ENCODE measurements at places on chromosomes 6 and 20.

DNA sequence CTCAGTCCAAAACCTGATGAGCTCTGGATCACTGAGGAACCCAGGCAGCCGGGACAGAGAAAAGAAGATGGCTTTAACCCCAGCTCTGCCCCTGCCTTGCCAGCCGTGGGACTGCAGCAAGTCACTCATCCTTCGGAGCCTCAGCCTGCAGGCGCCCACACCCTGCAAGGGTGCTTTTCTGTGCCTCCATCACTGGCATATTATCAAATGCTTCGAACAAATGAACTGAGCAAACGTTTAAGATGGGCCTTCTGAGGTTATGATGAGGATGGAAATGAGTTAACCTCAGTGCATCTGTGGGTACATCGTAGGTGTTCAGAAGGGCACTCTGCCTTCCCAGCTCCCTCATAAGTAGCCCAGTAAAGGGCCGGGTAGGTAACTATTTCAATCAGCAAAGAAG, 79.0 kb downstream of the NFATC2 start:
- no peak for DNase-seq

DNA sequence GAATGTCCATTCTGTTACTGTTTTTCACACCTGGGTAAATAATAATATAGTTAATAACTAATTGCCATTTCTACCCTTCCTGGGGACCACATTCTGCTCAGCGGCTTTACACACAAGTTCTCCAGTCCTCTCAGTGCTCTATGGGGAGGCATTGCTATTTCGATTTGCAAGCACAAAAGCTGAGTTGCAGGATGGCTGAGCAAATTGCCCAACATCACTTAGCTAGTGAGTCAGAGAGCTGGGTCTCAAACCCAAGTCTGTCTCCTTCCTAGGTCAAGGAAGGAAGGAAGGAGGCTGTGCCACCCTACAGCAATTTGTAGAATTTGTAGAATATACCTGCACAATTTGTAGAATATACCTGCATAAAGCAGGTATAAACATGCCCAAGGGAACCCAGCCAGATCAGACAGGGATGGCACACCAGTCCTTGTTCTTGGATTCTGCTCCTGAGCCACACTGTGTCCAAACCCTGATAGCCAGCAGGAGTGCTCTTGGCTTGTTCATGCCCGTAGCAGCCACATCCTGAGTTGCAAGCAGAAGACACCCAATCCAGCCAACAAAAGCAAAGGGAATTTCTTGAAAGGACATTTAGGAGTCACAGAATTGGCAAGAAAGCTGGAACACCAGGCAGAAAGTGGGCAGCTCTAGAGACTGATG, 56.9 kb downstream of the LY86 start:
- DNase-seq = no peak

- peak; percentile 66 for DNase-seq
Observed at GRCh38 chr6:44338228-44339122, 4.0 kb upstream of the SPATS1 start.

DNA sequence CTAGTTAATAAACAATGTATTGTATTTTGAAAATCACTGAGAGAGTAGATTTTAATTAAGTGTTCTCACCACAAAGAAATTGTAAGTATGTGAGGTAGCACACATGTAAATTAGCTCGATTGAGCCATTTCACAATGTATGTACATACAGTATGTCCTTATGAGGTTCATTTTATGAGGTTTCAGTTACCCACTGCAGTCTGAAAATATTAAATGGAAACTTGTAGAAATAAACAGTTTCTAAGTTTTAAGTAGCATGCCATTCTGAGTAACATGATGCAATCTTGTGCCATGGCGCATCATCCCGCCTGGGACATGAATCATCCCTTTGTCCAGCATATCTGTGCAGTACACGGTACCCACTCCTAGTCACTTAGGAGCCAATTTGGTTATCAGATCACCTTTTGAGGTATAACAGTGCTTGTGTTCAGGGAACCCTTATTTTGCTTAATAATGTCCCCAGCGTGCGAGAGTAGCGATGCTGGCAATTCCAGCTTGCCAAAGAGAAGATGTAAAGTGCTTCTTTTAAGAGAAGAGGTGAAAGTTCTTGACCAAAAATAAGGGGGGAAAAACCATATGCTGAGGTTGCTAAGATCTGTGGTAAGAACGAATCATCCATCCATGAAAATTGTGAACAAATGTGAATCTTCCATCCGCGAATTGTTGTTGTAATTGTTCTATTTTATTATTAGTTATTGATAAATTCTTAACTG, 64.7 kb downstream of the KCNS1 start:
- peak; percentile 63 for DNase-seq

DNA sequence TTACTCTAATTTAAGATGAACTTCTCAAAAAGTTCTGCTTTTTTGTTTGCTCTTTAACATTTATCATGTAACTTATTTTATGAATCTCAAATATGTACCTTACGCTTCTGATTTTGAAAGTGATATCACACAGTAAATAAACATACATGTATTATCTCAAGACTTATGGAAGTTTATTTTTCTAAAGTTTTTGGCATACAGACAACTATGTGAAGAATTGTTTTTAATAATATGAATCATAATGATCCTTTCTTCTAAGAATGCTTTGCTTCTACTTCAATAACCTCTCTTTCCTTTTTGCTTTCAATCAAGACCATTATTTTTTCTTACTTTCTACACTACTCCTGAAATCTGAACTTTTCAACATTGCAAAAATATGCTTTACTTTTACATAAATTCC, 816.4 kb downstream of the EYS start:
- no peak for DNase-seq

DNA sequence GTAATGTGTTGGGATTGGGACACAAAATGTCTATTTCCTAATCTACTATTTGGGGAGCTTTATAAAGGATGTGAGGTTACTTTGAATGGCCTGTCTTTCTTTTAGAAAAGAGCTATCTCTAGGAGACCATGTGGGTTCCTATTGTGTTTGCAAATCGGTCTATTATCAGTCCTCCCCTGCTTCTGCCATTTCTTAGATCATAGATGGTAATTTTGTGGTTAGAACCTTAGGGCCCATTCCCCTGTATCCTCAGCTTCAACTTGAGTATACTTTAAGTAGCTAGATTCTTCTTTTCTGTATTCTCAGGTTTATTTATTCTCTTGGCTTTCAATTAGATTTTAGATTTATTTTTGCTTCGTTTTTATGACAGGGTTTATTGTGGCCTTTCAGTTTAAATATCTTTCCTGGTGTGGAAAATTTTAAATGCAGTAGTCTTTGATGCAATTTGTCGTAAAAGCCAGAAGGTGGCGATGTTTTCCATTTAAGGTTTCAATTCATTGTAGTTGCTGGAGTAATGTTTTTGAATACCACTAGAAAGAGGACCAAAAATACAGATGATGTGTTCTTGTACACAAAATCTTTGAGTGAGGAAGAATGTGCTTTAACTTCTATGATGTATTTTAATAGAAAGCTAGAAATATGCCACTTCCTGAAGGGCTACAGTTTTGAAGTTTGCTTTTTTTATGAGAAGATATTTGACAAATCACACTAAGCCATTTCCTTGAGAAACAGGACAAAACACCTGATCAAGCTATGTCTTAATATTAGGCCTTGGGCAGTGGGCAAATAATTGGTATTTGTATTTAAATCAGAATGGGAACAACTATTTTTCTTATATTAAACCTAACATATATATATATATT, 20.3 kb downstream of the TBPL1 start:
- no peak for DNase-seq

DNA sequence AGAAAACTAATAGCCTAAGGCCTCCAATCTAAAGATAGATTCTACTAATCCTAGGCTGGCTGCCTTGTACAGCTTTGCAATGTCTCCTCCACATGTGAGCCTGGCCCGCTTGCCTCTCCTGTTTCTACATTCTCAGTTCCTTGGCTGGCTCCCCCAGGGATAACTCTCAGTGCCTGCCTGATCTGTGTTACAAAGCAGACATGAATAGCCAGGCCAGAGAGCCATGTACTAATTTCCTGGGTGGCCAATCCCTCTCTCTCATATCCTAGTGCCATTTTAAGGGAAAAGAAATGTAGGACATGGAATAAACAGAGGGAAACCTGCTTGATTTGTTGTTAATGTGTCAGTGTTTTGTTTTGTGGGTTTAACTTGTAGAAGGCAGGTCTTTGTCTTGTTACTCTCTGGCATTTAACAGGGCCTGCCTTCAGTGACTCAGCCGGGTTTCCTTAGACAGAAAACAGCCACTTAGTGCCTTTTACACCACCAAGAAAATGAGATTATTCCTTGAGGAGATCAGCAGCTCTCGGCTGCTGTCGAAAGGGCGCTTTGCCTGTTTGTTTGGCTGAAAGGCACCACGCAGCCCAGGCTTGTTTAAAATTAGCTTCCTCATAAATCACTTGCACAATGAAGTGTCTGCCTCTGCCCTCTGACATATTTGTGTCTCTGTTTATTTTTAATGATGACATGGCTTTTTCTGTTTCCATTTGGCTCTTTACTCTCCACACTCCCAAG, 702.7 kb downstream of the MAFB start:
- DNase-seq = no peak

DNA sequence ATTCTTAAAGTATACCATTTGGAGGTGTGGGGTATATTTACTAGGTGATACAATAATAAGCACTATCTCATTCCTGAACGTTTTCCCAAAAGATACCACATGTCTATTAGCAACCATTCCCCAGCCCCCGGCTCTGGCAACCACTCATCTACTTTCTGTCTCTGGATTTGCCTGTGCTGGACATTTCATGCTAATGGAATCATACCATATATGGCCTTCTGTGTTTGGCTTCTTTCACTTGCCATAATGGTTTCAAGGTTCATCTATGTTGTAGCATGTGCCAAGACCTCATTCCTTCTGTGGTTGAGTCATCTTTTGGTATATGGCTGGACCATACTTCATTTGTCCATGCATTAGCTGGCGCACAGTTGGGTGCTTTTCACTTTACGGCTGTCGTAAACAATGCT, 39.7 kb downstream of the BCAS4 start:
- DNase-seq = no peak

- DNase-seq = no peak
Observed at GRCh38 chr20:29689411-29690225, 1567.8 kb upstream of the DEFB115 start.

Data from activated naive CD8-positive, alpha-beta T cell treated with anti-CD3 and anti-CD28 coated beads, Interleukin-2, amount 50 U/mL, for 24 hours (primary cell).